T-helper 1 cell treated with Interleukin-12 subunit alpha and Interleukin-12 subunit beta and Interleukin-4 antibody, amounts not matched to agents 30 ng/mL and 1 ng/mL, for 36 hours (primary cell): ENCODE measurements at places on chromosomes 3 and 15. TPM values are rescaled to one million over a fixed set of nuclear protein-coding genes. Genes with fewer than 3 reads are reported as not detected.

Gene SPINT1
- 4.5 and 4.7 TPM in 2 replicates for total RNA-seq

Gene TCF12
- total RNA-seq: 82.7 and 86.2 TPM in 2 replicates

Gene RTP3
- not detected in 2 replicates for total RNA-seq

Gene SUCNR1
- not detected in 2 replicates for total RNA-seq

Gene CCR9
- total RNA-seq: not detected in 2 replicates
